ENCODE measurements at places on chromosomes 5 and 9.

GRCh38 chr5:1124205-1125029, 12.6 kb upstream of the SLC12A7 start:
- no peak for DNase-seq

DNA sequence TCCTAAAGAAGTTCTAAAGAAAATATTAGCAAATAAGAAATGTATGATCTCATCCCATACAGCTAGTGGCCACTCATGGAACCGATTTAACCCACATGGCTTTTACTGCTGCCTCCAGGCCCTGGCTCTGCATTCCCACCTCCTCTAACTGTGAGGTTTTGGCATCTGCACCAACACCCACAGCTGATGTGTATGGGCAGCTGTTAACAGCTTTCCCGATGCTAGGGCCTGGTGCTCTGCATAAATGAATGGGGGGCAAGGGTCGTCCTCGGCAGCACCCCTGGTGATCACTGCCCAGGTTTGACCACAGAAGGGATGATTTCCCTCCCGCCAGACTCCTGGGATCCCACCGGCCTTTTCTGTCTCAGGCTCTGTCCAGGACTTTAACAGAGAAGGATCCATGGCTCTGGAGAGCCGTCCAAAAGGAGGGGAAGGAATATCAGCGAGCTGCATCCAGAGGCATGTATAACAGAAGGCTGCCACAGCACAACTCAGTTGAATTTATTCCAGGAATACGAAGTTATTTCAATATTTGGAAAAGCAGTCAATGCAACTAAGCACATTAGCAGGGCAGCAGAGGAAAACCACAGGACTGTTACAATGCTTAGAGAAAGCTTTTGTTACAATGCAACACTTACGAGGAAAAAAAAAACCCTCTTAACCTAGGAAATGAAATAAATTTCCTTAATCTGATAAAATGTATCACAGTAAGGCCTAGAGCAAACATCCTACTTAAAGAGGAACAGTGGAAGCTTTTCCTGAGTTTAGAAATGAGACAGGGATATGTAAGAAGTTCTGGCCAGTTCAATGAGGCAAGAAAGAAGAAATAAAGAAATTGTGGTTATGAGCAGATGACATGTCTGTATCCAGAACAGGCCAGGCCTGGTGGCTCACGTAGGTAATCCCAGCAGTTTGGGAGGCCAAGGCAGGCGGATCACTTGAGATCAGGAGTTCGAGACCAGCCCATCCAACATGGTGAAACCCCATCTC, 63.1 kb downstream of the NACC2 start:
- DNase-seq: no peak

DNA sequence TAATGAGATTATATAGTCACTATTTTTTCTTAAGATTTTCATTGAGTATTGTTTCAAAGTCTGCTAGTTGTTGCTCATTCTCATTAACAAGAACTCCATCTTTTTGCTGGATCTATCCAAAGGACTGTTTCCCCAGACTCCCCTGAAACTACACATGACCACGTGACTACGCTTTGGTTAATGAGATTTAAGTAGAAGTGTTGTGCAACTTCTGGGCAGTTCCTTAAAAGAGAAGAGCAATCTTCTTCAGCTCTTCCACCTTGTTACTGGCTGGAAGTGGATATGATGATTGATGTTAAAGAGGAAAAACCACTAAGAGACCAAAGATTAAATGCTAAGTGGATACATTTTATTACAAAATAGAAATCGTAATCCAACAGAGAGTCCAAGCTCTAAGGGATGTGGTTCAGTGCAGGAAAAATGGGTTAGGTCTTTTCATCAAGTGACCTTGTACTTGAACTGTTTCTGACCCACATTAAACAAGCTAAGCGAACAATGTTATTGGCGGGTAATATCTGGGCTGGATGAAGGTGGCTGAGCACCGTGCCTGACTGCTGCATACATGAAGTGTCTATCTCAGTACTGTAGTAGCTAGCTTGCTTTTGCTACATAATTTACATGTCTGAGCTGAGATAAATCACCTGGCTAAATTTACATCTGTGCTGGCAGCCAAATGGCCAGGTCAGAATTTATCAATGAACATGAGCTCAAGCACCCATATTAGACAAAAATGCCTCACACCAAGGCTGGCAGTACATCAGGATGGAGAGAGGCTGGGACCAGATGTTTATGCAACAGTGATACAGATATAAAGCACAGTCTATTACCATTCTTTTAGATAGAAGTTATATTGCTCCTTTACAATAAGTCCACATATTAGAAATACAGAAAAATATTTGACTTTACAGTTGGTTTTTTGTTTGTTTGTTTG, 7.5 kb upstream of the CTNNAL1 start:
- DNase-seq: no peak

GRCh38 chr5:112630246-112631009, 107.3 kb upstream of the APC start:
- DNase-seq: no peak

GRCh38 chr9:111633389-111633736, 2.2 kb downstream of the DNAJC25 start:
- no peak for DNase-seq

DNA sequence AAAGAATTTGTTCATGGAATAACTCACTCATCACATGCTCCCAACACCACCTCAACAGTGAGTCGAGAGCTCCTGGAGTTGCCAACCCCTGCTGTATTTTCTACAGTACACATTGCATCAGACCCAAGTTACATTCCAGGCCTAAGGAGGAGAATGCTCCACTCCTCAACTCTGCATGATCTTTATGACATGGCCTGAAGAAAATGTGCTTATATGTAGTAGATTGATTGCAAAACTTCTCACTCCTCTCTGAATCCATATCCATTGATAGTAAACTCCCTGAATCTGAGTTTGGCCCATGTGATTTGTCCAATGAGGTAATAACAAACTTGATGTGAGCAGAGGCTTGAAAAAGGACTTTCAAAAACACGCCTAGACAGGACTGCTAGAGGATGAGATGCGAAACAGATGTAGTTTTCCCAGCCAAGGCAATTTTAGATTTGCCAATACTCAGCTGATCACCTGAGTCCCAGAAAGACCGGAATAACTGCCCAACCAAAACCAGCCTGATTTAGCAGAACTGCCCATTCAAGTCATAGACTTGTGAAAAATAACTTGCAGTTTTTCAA, 29.0 kb upstream of the PAPPA start:
- DNase-seq: no peak

- no peak for DNase-seq
Measured at GRCh38 chr5:31049936-31050704, 143.4 kb upstream of the CDH6 start.

DNA sequence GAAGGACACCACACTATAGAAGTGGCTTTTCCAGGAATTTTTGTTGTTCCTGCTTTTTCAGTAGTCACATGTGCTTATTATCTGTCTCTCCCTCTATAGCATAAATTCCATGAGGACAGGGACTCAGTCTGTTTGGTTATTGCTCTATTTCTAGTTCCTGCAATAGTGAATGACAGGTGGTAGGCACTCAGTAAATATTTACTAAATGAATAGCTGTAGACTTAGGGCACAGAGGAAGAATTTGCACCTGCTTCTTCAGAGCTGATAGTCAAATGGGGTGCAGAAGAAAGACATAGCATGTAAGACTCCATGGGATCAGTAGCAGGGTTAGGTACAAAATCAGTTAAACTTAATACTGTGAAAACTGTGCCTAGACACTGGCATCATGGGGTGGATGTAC, 580.2 kb downstream of the CCDC171 start:
- DNase-seq: no peak

All from effector CD4-positive, alpha-beta T cell (primary cell).